ENCODE measurements at places on chromosomes 11 and 22. TPM values are rescaled to one million over a fixed set of nuclear protein-coding genes. Genes with fewer than 3 reads are reported as not detected.

DNA sequence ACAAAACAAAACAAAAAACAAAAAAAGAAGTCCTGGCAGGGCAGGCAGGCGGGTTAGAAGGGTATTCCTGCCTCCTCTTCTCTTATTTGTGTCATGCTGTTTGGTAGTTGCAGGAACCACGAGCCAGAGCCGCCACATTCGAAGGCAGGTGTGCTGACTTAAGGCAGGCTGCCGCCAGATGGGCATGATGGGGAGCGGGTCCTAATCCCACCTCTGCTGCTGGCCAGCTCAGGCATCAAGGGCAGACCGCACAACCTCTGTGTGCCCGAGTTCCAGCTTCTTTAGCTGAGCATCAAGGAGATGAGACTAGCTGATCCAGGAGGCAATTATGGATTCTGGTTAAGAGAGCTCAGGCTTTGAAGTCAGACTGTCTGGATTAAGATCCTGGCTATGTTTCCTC is 12.1 kb downstream of the OAF start:
- no peak for DNase-seq
- H3K36me3 ChIP-seq: no peaks in the 10 kb centered on the region
- no peaks in the 10 kb centered on the region for H3K27me3 ChIP-seq
- H3K4me3 ChIP-seq: no peak overlapping the region
- no peak overlapping the region for H3K27ac ChIP-seq
- H3K4me1 ChIP-seq: peaks cover 18% of the 10 kb centered on the region

GRCh38 chr11:72673943-72674828 is at the start of gene PDE2A:
Gene PDE2A (minus strand): TSS chr11:72674422. CDS start chr11:72674207, 215 bp downstream.
- peaks cover 51% of the 10 kb centered on the region for H3K27me3 ChIP-seq
- H3K27ac ChIP-seq: no peak within 1 kb of the TSS
- no peaks in the 10 kb centered on the region for H3K4me1 ChIP-seq
- H3K36me3 ChIP-seq: no peaks in the 10 kb centered on the region
- no peak within 1 kb of the TSS for H3K4me3 ChIP-seq
- DNase-seq: no peak

DNA sequence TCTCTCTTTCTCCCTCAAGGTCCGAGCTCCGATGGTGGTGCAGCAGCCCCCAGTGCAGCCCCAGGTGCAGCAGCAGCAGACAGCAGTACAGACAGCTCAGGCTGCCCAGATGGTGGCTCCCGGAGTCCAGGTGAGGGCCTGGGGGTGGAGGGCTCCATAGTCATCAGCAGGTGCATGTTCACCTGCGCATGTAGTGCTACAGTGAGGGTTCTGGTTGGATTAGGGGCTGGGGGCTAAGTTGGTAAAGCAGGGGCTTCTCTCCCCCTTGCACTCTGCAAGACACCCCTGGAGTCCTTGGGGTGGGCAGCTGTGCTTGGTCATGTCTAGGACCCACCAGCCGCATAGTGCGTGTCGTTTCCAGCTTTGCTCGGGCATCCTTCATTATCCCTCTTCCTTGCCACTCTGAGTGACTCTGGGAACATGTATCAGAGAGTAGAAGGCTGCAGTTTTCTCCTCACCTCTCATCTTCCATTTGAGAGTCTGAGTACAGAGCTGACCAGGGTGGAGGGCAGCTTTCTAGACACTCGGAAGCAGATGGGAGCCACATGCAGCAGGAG is 61.2 kb downstream of the MED15 start:
- H3K4me3 ChIP-seq: no peak overlapping the region
- peaks cover 74% of the 10 kb centered on the region for H3K36me3 ChIP-seq
- peak overlapping the region; percentile 76 for H3K27ac ChIP-seq

DNA sequence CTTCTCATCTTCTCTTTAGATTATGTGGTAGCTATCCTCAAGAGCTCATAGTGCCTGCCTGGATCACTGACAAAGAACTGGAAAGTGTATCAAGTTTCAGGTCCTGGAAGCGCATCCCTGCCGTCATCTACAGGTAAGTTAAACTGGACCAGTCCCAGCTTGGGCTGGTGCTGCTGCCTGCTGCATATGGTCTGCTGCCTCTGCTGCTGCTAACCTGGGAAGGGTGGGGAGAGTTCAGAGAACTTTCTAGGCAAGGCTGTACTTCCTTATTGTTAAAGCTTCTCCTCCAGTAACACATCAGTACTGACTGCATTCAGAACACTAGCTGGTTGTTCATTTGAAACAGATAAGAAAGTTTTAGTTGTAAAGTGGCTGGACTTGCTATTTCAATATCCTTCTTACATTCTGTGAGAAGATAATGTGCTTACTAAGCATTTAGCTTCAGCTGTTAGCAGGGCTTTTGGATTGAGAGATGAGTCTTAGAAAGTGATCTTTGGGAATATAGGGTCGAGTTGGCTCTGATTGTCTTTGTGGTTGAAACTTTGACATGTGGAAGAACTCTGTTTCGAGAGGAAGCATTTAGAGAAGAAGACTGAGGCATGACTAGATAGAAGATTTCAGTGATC is 77.3 kb upstream of the HORMAD2 start:
- H3K27ac ChIP-seq: no peak overlapping the region
- no peaks in the 10 kb centered on the region for H3K4me1 ChIP-seq
- H3K27me3 ChIP-seq: no peaks in the 10 kb centered on the region
- no peak for DNase-seq

GRCh38 chr11:15213471-15214231 is 98.9 kb downstream of the INSC start:
- H3K36me3 ChIP-seq: no peaks in the 10 kb centered on the region
- no peak overlapping the region for H3K27ac ChIP-seq
- H3K4me1 ChIP-seq: no peaks in the 10 kb centered on the region
- H3K27me3 ChIP-seq: no peaks in the 10 kb centered on the region
- no peak for DNase-seq
- no peak overlapping the region for H3K4me3 ChIP-seq

DNA sequence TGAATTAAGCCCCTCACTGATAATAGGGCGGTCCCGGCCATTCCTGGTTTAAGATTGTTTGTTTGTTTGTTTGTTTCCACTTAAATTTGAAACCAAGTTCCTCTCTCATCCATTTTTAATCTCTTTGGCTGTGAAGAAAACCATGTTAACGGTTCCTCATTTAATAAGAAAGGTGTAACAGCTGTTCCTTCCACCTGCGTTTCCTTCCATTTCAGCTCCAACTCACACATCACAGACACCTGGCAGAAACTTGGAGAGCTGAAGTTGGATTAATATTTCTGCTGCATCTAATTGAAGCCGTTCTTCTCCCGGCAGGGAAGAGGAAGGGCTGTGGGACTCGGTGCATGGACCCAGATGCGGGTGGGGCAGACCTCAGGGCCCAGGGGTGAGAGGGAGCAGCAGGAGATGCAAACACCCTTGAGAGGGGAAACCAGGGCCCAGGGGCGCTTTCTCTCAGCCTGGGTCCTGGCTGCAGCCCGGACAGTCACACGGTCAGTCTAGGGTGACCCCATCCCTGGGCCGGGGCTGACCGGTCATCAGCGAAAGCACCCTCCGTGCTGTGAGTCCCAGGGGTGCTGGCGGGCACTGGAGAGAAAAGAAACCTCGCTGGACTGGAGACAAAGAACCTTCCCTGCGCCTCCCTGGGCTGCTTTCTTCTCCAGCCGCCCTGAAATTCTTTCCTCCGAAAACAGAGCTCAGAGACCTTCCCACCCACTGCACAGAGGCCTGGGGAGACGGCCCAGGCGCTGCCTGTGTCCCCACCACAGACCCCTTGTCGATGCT is 242.0 kb downstream of the BRD1 start:
- no peaks in the 10 kb centered on the region for H3K4me1 ChIP-seq
- no peaks in the 10 kb centered on the region for H3K27me3 ChIP-seq
- H3K4me3 ChIP-seq: no peak overlapping the region
- H3K36me3 ChIP-seq: no peaks in the 10 kb centered on the region

GRCh38 chr11:76139314-76139713 is 67.0 kb downstream of the WNT11 start:
- peaks cover 8% of the 10 kb centered on the region for H3K4me1 ChIP-seq
- no peak for DNase-seq
- H3K27me3 ChIP-seq: no peaks in the 10 kb centered on the region
- no peak overlapping the region for H3K4me3 ChIP-seq
- no peak overlapping the region for H3K27ac ChIP-seq
- peaks cover 33% of the 10 kb centered on the region for H3K36me3 ChIP-seq

GRCh38 chr11:33072465-33072864 is 33.1 kb downstream of the TCP11L1 start:
- H3K4me1 ChIP-seq: no peaks in the 10 kb centered on the region
- no peak for DNase-seq
- no peaks in the 10 kb centered on the region for H3K27me3 ChIP-seq
- H3K27ac ChIP-seq: no peak overlapping the region

DNA sequence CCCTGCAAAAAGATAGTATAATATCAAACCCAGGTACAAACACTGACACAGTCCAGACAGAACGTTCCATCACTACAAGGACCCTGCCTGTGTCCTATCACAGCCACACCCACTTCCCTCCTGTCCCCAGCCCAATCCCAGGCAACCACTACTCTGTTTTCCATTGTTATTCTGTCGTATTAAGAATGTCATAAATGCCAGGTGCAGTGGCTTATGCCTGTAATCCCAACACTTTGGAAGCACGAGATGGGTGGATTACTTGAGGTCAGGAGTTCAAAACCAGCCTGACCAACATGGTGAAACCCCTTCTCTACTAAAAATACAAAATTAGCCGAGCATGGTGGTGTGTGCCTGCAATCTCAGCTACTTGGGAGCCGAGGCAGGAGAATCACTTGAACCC is 89.0 kb downstream of the TRMU start:
- no peak overlapping the region for H3K4me3 ChIP-seq
- H3K4me1 ChIP-seq: peaks cover under 1% of the 10 kb centered on the region
- H3K27me3 ChIP-seq: no peaks in the 10 kb centered on the region
- no peak overlapping the region for H3K27ac ChIP-seq
- no peaks in the 10 kb centered on the region for H3K36me3 ChIP-seq

DNA sequence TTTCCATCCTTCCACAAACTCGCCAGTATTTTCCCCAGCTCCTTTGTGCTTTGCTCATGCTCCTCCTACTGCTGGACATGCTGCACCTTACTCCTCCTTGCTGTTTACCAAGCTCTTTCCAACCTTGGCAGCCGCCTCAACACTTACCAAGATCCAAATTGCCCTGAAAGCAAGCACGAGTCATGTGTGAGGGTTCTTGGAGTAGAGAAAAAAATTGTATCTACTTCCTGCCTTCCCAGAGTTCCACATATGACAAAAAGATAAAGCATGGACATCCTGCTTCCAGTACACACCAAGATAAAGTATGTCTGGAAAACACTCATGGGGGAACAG is 767.5 kb downstream of the NTM start:
- no peak for DNase-seq
- H3K27me3 ChIP-seq: no peaks in the 10 kb centered on the region
- H3K4me3 ChIP-seq: no peak overlapping the region
- H3K4me1 ChIP-seq: no peaks in the 10 kb centered on the region

HOATZ gene
- not detected for total RNA-seq

SMCO4 gene
- 55.7 TPM for total RNA-seq

MAPK8IP1 gene
- total RNA-seq: 6.4 TPM
